Stimulated activated CD4-positive, alpha-beta T cell treated with anti-CD3 and anti-CD28 coated beads, Interleukin-4, amount 100 ng/mL, for 4 hours (primary cell): ENCODE measurements at places on chromosomes 2 and 18.

- DNase-seq: no peak
Measured at GRCh38 chr2:52765735-52766134, 1001.9 kb upstream of the CHAC2 start.

- DNase-seq: peak; percentile 91
Measured at GRCh38 chr2:189783927-189784867, at the start of the genes ORMDL1 and PMS1. ORMDL1 (minus strand) TSS chr2:189784339; CDS start chr2:189782595, 1,744 bp downstream. PMS1 (plus strand) TSS chr2:189784450; CDS start chr2:189791810, 7,360 bp downstream.

- no peak for DNase-seq
Measured at GRCh38 chr2:217934321-217935131, 68.3 kb downstream of the TNS1 start.

- no peak for DNase-seq
Measured at GRCh38 chr18:24364177-24364576, 33.4 kb downstream of the OSBPL1A start.

GRCh38 chr2:239249776-239250175, 151.0 kb downstream of the HDAC4 start:
- DNase-seq: no peak

DNA sequence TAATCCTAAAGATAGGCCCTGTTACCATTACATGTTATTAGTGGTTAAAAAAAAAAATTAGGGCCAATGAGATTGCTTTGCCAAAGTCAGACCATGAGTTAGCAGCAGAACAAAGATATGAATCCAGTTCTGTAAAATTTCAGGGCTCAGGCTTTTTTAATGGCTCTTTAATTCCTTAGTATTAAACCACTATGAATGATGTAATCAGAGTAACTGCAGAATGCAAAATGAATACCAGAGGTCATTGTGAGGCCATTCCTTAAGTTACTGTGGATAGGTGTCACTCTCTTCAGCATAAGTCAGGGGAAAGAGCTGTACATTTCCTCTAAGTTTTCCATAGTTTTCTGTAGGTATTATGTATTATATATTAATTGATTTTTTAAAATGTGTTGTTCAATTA, 42.2 kb upstream of the TBR1 start:
- DNase-seq: no peak
